ENCODE measurements at places on chromosomes 12 and 14.

DNA sequence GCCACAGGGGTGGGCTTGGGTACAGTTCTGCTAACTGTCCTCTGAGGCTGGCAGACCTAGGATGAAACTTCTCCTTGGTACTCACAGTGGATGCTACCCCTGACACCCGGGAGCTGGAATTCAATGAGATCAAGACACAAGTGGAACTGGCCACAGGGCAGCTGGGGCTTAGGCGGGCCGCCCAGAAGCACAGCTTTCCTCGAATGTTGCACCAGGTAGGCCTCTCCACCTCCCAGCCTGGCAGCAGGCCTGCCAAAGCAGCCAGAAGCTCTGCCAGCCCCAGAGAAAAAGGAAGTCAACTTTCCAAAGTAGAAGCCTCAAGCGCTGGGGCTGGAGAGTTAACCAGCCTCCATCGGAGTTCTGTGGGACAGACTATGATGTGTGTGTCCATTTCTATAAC is 2.4 kb upstream of the NRL start:
- DNase-seq = no peak

DNA sequence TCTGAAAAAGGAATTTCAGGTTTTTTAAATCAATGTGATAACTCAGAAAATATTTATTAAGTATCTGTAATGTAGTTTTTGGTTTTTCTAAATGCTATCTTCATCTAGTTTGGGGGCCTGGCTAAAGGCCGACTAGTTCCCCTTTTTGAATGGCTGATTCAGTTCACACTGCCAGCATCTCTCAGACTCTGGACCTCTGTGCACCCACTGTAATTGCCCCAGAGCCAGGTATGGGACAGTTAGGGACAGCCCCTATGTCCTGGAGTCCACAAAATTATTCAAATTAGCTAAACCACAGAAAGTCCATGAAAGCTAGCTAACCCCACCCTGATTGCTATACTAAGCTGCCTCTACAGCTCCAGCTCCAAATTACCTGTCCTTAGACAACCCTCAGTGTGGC is 49.1 kb upstream of the RGS6 start:
- DNase-seq = no peak

DNA sequence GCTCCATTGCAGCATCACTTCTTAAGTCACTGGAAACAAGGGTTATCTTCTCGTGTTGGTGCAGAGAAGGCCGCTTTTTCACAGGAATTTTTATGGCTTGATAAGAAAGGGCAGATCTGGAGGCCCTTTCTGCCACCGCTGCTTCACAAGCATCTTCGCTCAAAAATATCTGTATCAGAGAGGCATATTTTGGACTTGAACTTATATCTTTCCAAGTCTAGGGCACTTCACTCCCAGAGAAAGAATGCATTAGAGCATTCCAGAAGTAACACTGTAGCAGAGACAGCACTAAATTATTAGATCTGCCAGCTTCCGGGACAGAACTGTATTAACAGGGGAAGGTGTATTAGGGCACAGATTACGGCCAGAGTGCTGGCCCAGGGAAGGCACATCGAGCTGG is 151.7 kb upstream of the AMIGO2 start:
- no peak for DNase-seq

- no peak for DNase-seq
These were observed 23.6 kb downstream of the ZNF664 start for GRCh38 chr12:123996581-123996980.

DNA sequence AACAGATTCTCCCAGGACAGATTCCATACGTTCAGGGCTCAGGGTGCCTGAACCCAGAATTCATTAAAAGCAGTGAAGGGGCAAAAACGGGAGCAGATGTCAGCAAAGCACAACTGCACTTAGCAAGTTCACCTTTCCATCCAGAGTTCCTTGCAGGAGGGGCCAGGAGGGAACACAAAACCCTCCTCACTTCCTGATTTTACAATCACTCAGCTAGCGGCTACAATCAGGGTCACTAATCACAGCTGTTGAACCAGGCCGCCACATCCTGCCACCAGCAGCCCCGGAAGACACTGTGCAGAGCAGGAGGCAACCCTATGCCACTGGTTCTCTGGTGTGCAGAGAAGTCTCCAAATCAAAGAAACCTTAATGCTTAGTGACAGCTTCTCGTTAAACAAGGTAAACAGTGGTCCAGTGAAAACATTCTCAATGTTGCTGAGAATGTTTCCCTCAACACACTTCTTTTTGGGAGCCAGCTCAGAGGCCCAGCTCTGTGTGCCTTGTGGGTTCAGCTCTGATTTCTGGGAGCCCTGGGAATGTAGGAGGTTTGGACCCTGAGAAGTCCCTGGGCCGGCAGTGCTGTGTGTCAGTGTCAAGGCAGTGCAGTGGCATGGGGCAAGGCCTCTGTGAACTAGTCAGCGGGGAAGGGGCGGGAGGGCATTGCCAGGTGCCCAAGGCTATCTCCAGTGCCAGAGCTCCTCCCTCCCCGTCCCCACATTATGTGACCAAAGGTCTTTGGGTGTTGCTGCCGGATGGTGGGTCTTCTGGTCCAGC is 54.5 kb downstream of the VCPKMT start:
- peak; percentile 80 for DNase-seq

DNA sequence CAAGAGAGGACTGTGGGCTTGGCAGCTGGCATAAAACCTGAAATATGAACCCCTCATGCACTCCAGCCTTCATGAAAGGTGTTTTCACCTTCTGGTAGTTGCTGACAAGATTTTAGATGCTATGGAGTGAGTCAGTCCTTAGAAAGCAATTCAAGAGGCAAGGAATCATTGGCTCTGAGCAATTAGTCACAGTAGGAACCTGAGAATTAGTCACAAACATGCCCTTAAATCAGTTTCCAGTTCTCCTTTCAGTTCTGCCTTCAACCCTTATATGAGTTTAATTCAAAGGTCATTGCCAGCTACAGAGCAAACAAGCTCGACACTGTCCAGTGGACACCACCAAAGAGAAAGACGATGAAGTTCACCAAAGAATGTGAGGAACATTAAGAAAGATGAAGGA is 472.3 kb downstream of the GLT1D1 start:
- no peak for DNase-seq

GRCh38 chr14:55645845-55646832 is 66.1 kb downstream of the KTN1 start:
- no peak for DNase-seq

- no peak for DNase-seq
These were observed 2.0 kb downstream of the PAX9 start for GRCh38 chr14:36663404-36664321.

- DNase-seq = no peak
These were observed 47.6 kb upstream of the ZFP36L1 start for GRCh38 chr14:68840454-68840853.

DNA sequence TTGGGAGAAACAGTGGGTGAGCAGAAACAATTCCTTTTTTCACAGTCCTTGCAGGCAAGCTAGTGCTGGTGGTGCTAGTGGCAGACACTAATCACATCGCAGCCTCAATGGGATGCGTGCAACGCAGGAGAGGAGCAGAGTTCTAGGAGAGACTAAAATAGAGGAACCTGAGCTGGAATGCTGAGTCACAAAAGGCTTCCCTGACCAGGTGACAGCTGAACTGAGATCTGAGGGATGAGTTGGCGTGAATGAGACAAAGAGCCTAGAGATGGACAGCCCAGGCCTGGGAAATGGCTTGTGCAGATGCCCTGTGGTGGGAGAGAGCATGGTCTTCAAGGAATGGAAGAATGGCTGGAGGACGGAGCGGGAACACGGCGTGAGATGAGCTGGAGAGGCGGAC is 25.8 kb downstream of the ACADS start:
- no peak for DNase-seq

- DNase-seq = no peak
These were observed 74.4 kb upstream of the CRY1 start for GRCh38 chr12:107167756-107168155.

DNA sequence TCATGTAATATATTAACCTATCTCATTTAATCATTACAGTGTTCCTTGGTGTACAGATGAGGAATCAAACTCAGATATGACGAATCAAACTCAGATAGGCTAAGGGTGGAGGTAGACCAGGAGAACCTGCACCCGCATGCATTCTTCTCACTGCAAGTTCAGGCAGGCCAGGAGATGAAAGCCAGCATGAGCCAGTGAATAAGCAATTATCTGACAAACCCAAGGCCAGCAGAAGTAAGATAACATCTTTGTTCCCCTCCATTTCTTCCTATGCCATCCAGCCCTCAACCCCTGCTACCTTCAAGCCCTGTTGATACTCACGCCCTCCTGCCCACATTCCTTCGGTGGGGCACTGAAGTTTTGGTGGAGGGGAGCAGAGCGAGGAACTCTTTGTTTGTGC is 152.2 kb downstream of the ETV6 start:
- DNase-seq = no peak

DNA sequence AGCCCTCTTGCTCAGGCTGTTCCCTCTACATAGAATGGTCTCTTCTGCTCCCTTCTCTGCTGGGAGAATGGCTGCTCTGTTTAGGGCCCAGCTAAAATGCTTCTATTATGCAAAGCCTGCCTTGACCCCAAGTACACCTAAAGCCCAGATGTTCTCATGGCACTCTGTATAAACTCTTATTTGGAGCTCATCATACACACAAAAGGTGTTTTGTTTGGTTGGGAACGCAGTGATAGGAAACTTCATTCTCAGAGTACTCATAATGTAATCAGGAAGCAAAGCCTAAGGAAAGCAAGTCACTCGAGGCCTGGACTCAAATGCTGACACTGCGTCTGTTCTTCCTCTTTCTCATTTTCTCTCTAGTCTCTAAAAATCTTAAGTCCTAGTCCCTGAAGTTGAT is 38.2 kb upstream of the SYCP3 start:
- DNase-seq = no peak

- no peak for DNase-seq
These were observed 1.3 kb downstream of the NKX2-8 start for GRCh38 chr14:36580856-36581831.

DNA sequence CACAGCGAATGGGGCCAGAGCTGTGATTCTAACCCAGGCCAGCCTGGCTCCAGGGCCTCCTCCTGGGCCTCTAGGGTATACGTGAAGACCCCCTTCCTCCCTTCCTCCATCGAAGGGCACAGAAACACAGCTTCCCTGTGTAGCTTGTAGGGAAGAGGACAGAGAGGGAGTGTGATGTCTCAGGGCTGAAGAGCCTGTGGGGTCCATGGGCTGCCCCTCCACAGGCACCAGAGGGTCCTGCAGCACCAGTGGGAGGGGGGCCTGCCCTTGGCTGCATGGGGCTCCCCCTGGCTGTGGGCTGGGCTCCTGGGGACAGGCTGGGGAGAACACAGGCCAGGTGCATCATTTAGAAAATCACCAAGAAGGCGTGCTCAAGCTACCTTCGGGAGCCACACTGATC is 178.5 kb downstream of the CALM1 start:
- DNase-seq = no peak

GRCh38 chr12:116703214-116703795 is 34.6 kb downstream of the SPRING1 start:
- peak; percentile 70 for DNase-seq

GRCh38 chr14:77268989-77269600 is 1.9 kb downstream of the NGB start:
- no peak for DNase-seq

GRCh38 chr12:12212769-12213168 is 54.1 kb downstream of the LRP6 start:
- DNase-seq = no peak

DNA sequence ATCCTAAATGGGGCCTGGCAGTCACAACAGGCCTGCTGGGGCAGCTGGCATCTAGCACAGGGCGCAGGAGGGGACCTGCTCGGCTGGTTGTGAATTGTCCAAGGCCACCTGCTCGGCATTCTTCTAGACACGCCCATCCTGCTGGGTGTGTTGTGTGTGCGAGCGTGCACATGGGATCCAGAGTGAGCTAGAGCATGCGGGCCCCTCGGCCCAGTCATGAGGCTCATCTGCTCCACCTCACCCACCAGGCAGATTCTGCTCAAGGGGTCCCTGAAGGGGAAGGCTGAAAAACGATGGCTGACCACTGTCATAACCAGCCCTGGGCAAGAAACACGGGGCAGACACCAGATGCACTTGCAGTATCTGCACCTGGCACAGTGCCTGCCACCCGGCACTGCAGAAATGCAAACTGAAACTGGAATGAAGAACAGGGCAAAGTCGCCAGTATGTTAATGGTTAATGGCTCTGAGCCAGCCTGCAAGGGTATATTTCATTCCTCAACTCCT is 31.8 kb downstream of the MAX start:
- no peak for DNase-seq

- no peak for DNase-seq
These were observed 180.9 kb downstream of the SRGAP1 start for GRCh38 chr12:64025174-64025958.

GRCh38 chr12:11877102-11877826 is 193.5 kb upstream of the BCL2L14 start:
- no peak for DNase-seq

DNA sequence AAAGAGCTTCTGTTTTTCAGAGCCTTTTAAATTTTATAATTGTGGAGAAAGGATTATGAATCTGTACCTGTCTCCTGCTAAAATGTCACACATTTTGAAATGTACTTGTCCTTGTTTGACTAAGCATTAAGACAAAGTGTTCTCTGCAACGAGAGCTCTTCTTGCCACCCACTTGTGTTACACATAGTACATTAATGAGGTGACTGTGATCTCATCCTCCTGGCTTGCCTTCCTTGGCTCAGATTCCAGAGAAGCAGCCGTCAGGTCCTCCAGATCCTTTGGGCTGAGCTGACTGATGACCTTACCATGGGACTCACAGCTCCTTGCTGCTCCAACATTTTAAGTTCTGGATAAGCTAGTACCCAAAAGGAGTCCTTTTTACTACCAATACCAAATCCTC is 81.4 kb downstream of the BBS10 start:
- no peak for DNase-seq

GRCh38 chr12:32821293-32821692 is 65.6 kb upstream of the YARS2 start:
- DNase-seq = no peak

- DNase-seq = no peak
These were observed 11.5 kb downstream of the ASPG start for GRCh38 chr14:104096751-104097700.

GRCh38 chr14:100561005-100561404 is 26.2 kb downstream of the BEGAIN start:
- no peak for DNase-seq

- DNase-seq = no peak
These were observed 618.6 kb downstream of the AACS start for GRCh38 chr12:125683748-125684381.

- DNase-seq = no peak
These were observed 151.6 kb downstream of the HELB start for GRCh38 chr12:66453844-66454243.

DNA sequence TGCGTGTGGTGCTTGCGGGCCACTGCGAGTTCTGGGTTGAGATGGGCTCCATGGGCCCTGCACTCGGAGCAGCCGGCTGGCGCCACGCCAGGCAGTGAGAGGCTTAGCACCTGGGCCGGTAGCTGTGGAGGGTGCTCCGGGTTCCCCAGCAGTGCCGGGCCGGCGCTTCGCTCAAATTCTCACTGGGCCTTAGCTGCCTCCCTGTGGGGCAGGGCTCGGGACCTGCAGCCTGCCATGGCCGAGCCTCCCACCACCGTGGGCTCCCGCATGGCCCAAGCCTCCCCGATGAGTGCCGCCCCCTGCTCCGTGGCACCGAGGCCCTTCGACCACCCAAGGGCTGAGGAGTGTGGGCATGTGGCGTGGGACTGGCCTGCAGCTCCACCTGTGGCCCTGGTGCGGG is 375.7 kb downstream of the NELL2 start:
- DNase-seq = no peak
